ENCODE measurements at places on chromosomes 16 and 17.
A peak's percentile ranks its signal among the peaks of the same experiment; 100 is the strongest.

DNA sequence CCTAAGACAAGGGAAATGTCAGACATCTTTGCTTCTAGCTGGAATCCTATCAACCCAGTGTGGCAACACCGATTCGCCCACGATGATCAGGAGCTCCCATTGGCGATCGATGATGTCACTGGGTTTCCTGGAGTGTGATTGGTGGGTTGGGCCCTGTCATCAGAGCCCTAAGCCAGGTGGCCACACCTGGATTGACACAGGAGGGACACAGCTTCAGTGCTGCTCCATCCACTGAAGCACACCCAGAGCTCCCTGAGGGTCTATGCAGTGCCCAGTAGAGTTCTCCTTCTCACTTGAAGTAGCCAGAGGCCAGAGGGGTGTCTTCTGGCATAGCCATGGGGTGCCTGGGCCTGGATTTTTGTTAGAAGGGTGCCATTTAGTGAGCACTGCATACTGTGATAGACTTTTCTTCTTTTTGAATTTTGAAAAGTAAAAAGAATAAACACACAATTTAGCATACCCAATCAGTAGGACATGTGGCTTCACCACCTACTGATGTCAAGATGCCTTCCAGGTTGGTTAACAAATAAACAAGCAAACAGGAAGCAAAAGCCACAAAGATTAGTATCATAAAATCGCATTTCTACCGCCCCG, 77.6 kb downstream of the CMIP start:
- peak; percentile 85 for DNase-seq

DNA sequence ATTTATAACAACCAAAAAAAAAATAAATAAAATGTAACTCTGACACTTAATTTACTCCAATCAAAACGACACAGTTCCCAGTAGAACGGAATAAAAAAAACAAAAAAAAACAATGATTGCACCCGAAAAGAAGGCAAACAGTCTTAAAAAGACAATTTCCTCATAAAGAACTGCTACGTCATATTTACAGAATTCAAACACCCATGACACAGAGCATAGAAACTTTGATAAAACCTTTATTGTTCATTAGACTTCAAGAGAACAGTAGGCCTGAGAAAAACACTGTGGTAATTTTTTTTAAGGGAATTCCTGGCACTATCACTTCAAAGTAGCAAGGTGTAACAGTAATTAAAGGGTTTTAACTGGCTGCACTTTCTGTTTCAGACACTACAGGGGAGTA, 26.1 kb downstream of the FAM222B start:
- DNase-seq: no peak

- no peak for DNase-seq
These were observed 240.3 kb upstream of the IRX3 start for GRCh38 chr16:54526916-54527315.

- peak; percentile 48 for DNase-seq
These were observed 28.8 kb downstream of the MSI2 start for GRCh38 chr17:57284984-57285646.

DNA sequence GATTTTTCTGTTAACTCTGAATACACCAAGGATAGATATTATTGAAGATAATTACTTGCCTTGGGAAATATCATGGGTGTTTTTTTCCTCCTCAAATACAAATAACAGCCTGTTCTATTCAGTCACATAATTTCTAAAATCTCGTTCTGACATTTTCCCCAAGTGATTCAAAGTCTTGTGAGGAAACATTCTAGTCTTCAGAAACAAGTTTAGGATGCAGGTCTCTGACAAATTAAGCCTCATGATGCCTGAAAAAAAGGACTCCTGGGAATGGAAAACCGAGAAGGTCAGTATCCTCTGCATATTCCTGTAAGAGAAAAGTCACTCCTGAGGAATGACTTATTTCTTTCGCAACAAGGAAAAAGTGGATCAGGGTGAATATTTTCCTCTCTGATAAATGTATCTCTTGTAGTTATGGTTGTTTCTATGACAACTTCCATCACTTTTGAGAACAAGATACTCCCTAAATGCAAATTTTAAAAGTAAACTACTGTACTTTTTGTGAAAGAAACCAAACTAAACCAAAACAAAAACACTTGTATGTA, 384.6 kb downstream of the CNTNAP4 start:
- DNase-seq: no peak

DNA sequence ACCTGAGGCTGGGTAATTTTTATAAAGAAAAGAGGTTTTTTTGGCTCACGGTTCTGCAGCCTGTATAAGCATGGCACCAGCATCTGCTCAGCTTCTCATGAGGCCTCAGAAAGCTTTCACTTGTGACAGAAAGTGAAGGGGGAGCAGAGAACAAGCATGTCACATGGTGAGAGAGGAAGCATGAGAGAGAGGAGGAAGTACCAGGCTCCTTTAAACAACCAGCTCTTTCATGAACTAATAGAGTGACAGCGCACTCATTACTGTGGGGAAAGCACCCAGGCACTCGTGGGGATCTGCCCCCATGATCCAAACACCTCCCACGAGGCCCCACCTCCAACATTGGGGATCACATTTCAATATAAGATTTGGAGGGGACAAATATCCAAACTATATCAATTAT, 86.8 kb downstream of the USP32 start:
- no peak for DNase-seq
